ENCODE measurements at places on chromosomes 4 and X.

- no peak for DNase-seq
These were observed 35.9 kb upstream of the CXCL8 start for GRCh38 chr4:73704314-73705055.

DNA sequence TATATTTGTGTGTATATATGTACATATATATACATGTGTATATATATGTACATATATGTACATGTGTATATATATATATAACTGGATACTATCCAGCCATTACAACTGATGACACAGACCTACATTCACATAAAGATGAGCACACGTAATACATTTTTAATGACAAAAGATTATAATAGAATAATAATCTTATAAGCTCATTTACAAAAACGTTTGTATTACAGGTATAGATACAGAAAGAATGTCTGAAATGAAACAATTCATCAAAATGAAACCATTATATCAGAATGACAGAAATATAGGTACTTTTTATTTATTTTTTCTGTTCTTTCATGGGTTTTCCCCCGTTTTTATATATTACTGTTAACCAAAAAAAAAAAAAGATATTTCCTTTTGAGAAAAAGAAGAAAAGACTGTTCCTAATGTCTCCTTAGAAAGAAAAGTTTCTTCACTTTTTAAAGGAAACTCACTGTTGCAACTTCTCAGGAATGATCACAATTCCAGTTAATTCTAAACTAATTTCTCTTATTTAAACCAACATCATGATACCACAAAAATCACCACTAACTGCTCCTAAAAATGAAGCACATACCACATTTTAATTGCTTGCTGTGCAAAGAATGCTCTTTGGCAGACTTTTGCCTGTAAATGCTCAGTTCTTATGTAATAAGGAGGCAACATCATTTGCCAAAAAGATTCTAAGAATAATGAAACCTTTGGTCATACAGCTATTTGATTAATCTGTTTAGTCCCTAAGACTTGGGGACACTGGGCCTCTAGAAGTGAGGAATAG, 18.9 kb downstream of the LEF1 start:
- DNase-seq: no peak

- DNase-seq: no peak
These were observed 1175.2 kb upstream of the DIAPH2 start for GRCh38 chrX:95509474-95509873.

DNA sequence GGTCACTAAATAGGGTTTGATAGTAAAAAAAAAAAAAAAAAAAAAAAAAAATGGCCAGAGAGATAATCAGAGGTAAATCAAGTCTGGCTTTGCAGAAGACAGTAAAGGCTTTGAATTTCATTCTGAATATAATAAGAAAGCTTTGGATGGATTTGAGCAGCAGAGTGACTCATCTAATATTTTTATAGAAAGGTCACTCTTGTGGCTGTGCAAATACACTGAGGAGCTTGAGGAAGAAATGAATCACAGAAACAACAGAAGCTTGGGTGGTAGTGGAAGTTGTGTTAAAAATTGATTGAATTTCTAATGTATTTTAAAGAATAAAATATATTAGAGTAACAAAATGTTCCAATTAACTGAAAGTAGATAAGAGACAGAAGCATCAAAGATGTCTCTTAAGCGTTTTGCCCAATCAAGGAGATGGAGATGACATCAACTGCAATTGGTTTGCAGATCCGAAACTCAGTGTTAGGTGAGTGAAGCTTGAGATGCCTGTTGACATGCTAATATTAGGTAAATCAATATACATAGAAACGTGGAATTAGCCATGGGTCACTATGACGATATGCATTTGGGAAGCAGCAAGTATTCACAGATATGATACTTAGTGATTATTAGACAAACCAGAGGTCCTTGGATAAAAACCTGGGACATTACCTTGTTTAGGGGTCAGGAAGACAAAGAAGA, 280.5 kb downstream of the GPM6A start:
- DNase-seq: no peak

DNA sequence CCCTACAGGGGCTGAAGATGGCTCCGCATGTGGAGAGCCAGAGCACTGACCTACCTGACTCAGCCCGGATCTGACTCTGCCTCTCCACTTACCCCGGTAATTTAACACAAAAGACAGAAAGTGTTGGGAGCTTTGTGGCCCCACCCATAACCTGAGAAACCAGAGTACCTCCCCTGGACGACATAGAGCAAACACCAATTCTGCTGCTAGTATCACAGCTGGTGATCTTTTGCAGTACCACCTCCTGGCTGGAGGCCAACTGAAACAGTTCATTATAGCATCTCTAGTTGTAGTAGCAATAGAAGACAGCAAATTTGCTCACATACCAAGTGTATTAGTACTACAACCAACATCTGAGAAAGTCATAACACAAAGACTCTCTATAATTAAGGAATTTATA, 443.9 kb downstream of the KLHL4 start:
- DNase-seq: no peak

DNA sequence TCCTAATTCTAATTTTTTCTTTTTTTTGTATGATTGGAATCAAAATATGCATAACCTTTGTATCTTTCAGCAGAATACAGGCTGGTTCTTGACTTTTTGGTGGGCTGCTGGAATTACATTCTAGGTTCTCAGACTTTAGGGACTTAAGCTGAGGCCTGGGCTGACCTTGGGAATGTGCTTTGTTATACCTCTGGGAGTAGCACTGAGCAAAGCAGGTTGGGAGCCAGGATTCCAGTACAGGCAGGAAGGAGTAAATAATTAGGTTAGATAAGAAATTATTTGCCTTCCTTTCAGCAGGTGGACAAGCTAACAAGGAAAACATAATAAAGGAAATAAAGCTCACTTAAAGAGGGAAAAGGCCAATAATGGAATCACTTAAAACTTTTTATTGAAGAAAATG, 49.9 kb upstream of the SLC4A4 start:
- DNase-seq: no peak

Data from hypothalamus (tissue), 51 donors.